ENCODE measurements at places on chromosomes 13 and 19.
A peak's percentile ranks its signal among the peaks of the same experiment; 100 is the strongest.

- peak; percentile 79 for DNase-seq
Observed at GRCh38 chr19:45882652-45883585, 3.0 kb downstream of the IRF2BP1 start.

- no peak for DNase-seq
Observed at GRCh38 chr13:101452519-101453485, at the start of gene ITGBL1. Gene ITGBL1, plus strand, starts transcription at chr13:101452675. Its CDS starts 159 bp downstream, at chr13:101452834.

GRCh38 chr13:28250542-28250941 lies 112.2 kb downstream of the PAN3 start:
- no peak for DNase-seq

- no peak for DNase-seq
Observed at GRCh38 chr19:20287070-20287469, 120.1 kb downstream of the ZNF486 start.

- no peak for DNase-seq
Observed at GRCh38 chr19:2852598-2852997, 11.3 kb downstream of the ZNF555 start.

- no peak for DNase-seq
Observed at GRCh38 chr19:38718747-38719543, 25.3 kb downstream of the CAPN12 start.

- no peak for DNase-seq
Observed at GRCh38 chr19:18208098-18208951, 4.5 kb upstream of the RAB3A start.

GRCh38 chr13:94178625-94179244 lies 300.7 kb downstream of the DCT start:
- no peak for DNase-seq

GRCh38 chr13:105139048-105139379 lies 1396.4 kb downstream of the EFNB2 start:
- DNase-seq, result no peak

GRCh38 chr13:23715092-23715761 lies 145.0 kb downstream of the TNFRSF19 start:
- no peak for DNase-seq

DNA sequence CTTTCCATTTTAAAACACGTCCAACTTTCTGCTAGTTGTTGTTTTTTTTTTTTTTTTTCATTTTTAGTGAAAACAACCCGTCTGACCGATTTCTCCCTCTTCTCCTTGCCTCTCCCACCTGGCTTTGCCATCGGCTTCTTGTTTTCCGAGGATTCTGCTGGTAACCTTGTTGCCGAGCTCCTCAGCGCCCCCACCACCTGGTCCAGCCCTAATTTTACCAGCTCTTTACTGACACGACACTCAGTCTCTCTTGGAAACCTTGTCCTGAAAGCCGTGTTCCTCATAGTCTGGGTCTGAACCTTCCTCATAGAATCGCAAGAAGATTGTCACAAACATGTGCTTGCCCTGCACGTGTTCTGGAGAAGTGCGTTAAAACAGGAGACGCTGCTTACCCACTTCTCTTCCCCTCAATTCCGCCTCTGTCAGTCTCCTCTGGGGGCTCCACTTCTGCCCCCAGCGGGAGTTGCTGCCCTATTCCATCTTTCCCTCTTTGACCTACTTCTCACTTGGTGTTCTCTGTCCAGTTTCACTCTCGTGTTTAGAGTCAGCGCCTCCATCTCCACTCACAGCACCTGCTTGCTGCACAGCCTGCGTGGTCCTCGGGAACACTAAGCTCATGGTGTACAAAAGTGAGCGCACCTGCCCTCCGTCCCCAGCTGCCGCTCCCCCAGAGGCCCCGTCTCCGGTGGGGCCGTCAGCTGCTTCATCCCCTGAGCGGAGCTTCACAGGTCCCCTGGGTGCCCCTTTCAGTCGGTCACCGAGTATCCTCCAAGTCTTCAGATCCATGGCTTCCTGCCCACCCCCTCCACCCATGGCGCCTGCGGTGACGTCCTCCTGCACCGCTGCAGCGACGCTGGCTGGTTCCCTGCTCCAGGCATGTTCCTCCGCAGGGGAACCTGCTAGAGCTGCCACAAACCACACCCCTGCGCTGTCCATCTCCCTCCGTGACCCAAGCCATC lies 65.1 kb downstream of the TM9SF2 start:
- no peak for DNase-seq

DNA sequence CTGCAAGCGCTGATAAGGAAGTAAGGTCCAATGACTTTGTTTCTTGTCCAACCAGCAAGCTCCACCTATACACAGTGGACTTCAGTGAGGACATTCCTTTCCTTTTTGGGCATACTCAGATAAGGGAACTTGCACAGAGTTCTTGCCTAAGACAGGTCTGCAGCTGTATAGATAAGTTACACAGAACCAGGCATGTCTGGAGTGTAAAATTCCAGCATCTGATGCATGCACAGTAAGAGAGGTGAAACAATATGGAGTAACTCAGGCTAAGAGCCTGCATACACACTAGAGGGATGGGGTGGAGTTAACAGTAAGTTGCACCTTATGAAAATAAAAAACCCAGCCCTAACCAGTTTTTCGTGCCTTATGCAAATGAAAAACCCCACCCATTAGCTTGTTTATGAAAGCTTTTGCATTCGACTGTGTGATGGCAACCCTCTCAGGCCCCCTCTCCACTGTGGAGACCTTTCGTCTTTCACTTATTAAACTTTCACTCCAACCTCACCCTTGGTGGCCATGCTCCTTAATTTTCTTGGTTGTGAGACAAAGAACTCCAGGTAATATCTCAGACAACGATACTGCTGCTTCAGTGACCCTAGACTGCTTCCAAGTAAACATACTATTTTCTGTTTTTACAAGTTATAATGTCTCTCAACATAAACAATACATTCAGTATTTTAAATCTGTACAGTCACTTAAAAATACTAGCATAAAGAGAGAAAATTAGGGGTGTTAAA lies 2859.0 kb upstream of the PCDH20 start:
- DNase-seq, result no peak

DNA sequence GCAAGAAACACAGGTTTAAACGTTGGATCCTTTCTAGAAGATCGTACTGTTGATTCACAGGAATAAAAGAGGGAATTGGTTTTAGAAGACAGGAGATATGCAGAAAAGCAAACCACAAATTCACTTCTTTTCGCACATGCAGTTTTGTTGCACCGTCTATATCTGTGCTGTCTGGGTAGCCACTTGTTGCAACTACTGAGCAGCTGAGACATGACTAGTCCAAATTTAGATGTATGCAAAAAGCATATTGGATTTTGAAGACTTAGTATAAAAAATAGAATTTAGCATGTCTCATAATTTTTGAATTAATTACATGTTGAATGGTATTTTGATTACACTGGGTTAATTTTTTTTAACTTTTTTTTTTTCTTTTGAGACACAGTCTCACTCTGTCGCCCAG lies 176.3 kb downstream of the KLF12 start:
- no peak for DNase-seq
